ENCODE measurements at places on chromosomes 3 and 15. TPM values are rescaled to one million over a fixed set of nuclear protein-coding genes. Genes with fewer than 3 reads are reported as not detected.

TM2D3 gene
- total RNA-seq, result 48.7 TPM

CCDC9B gene
- 60.0 TPM for total RNA-seq

GCSAM gene
- 0.88 TPM for total RNA-seq

AMT gene
- 15.2 TPM for total RNA-seq

DNA sequence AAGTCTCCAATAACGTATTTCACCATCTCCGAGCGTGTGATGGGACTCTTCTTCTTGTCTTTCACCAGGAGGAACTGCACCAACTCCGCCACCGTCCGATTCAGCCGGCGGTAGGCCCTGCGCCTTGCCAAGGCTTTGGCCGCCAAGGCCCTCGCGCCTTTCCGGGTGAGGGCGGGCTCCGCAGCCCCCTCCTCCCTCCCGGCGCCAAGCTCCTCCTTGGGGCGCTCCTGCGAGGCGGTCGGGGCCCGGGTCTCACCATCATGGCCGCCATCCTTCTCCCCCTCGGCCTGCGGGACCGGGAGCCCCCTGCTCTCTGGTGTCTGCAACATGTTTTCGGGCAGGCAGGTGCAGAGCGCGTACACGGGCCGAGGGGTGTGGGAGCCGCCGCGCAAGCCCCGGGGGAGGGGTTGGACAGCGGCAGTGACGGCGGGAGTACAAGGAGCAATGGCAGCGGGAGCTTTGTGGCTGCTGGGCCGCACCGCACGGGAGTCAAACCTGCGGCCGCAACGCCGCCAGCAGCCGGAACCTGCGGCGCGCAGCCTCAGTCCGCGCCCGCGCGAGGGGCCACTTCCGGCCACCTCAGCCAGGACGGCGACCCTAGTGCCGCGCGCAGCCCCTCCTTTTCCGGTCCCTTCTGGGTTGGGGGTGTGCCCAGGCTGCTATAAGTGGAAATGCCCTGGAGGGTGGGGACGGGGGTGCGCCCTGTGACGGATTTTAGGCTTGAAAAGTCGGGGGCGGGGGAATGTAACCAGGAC, at the start of gene MAGEF1:
MAGEF1 (minus strand) TSS at position 572 of the 755 bp plus-strand sequence; CDS start at position 329, 243 bp downstream.
- no peaks in the 10 kb centered on the region for H3K27me3 ChIP-seq
- peak; percentile 95 for DNase-seq
- no peaks in the 10 kb centered on the region for H3K36me3 ChIP-seq
- H3K27ac ChIP-seq, result peak within 1 kb of the TSS; percentile 80
- H3K4me1 ChIP-seq, result peaks cover 3% of the 10 kb centered on the region
- peak within 1 kb of the TSS; percentile 92 for H3K4me3 ChIP-seq

GRCh38 chr3:23840521-23840920, 34.8 kb downstream of the UBE2E1 start:
- no peak overlapping the region for H3K27ac ChIP-seq
- DNase-seq, result no peak
- H3K4me1 ChIP-seq, result no peaks in the 10 kb centered on the region
- H3K27me3 ChIP-seq, result no peaks in the 10 kb centered on the region

DNA sequence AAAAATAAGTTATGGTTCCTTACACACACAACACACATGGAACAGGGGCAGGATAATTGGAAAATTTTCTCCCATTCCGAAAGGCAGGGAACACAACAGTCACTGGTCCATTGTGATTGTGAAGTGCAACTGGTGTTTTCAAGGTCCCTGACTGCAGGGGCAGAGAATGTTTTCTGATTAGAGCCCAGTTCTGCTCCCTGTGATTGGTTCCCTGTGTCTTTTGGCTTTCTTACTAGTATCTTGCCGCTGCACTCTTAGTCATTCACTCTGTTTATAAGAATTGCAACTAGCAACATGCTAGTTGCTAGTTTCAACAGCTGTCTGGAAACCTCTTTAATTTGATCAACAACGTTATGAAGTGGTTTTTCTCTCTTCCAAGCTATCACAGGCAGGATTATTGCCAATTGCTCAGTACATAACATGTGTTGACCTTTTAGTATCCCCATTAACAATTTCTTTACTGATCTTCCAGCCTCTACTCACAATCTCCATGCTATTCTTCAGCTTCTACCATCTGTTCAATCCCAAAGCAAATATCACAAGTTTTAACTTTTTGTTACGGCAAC, 177.5 kb downstream of the EPHA6 start:
- H3K4me3 ChIP-seq, result no peak overlapping the region
- no peak overlapping the region for H3K27ac ChIP-seq
- no peak for DNase-seq

- H3K27ac ChIP-seq, result no peak overlapping the region
- no peaks in the 10 kb centered on the region for H3K4me1 ChIP-seq
- no peaks in the 10 kb centered on the region for H3K36me3 ChIP-seq
- no peak for DNase-seq
- no peak overlapping the region for H3K4me3 ChIP-seq
Observed at GRCh38 chr3:82505079-82505756, 743.8 kb upstream of the GBE1 start.

DNA sequence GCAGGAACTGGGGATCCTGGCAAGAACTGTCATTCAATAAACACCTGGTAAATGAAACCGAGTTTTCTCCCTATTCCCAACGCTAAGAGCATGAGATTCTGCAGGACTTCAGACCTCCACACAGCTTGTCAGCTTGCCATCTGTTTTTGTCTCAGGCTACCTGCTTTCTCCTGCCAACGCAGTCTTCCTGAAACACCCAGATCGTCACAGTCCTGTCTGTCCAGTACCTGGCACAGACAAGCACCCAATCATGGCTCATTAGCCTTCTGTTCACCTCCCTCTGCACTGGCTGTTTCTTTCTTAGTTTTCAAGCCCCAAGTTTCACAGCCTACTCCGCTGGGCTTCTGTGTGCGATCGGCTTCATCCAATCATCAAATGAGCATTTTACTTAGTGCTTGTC, 5.0 kb downstream of the SLC12A8 start:
- H3K4me3 ChIP-seq, result no peak overlapping the region
- DNase-seq, result no peak
- no peak overlapping the region for H3K27ac ChIP-seq
- no peaks in the 10 kb centered on the region for H3K4me1 ChIP-seq
- no peaks in the 10 kb centered on the region for H3K36me3 ChIP-seq

DNA sequence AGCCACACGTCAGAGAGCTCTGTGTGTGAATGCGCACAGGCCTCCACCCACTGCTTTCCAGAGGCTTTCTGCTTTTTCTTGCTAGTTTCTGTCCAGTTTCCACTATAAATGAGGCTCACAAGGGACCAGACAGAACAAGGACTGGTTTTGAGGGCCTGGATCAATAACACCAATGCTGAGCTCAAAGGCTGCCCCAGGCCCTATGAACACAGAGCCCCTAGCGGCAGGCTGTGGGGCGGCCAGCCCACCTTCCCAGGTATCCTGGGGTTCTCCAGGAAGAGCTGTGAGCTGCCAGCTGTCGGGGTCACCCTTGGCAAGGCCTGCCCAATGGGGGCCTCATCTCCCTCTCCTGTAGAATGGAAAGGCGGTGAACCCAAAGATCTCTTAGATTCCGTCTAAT, 2.2 kb upstream of the ITIH3 start:
- no peak overlapping the region for H3K27ac ChIP-seq
- no peak for DNase-seq
- H3K36me3 ChIP-seq, result no peaks in the 10 kb centered on the region

DNA sequence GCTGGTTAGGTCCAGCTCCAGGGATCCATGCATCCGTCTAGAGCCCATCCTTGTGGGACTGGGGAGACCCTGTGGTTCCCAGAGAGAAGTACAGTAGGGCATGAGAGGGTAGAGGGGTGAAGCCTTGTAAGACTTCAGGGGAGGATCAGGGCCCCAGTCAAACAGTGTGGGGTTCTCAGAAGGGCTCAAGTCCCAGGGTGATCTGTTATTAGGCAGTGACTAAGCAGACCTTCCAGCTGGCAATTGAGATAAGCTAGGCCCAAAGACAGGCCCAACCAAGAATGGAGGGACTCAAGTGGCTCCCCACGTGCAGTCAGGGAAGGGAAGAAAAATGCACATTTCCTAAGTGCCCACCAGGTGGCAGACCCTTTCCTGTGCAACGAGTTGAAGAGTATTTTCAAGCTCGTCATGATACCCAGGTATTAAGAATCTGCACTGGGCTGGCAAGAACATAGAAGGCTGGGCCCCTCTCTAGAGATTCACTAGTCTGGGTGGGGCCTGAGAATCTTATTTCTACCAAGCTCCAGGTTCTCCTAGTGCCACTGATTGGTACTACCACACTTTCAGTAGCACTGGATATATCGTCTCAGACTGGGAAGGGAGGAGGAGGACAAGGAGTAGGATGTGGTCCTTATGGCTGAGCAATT, 240.8 kb downstream of the NR1D2 start:
- no peak overlapping the region for H3K4me3 ChIP-seq
- no peaks in the 10 kb centered on the region for H3K36me3 ChIP-seq
- no peak for DNase-seq
- H3K27ac ChIP-seq, result no peak overlapping the region

- no peak overlapping the region for H3K4me3 ChIP-seq
- no peaks in the 10 kb centered on the region for H3K27me3 ChIP-seq
- no peak overlapping the region for H3K27ac ChIP-seq
- no peaks in the 10 kb centered on the region for H3K4me1 ChIP-seq
- DNase-seq, result no peak
- H3K36me3 ChIP-seq, result no peaks in the 10 kb centered on the region
Observed at GRCh38 chr15:25185791-25186190, 231.0 kb downstream of the SNRPN start.

DNA sequence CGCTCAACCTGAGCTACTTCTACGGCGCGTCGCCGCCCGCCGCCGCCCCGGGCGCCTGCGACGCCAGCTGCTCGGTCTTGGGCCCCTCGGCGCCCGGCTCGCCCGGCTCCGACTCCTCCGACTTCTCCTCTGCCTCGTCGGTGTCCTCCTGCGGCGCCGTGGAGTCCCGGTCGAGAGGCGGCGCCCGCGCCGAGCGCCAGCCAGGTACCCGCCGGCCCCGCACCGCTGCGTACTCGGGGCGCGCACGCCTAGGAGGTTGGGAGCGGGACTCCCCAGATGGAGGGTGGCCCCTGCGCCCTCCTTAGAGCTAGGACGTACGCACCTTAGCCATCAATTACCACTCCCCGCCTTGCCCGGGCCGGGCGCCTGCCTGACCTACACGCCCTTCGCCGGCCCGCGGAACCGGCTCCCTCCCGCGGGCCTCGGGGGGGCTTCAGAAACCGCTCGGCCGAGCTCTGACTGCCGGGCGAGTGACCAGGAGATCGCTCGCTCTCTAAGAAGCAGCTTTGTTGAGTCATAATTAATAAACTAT, 466 bp downstream of the NFKBIZ start:
- no peaks in the 10 kb centered on the region for H3K4me1 ChIP-seq
- DNase-seq, result no peak
- peak overlapping the region; percentile 91 for H3K4me3 ChIP-seq
- peak overlapping the region; percentile 96 for H3K27ac ChIP-seq

DNA sequence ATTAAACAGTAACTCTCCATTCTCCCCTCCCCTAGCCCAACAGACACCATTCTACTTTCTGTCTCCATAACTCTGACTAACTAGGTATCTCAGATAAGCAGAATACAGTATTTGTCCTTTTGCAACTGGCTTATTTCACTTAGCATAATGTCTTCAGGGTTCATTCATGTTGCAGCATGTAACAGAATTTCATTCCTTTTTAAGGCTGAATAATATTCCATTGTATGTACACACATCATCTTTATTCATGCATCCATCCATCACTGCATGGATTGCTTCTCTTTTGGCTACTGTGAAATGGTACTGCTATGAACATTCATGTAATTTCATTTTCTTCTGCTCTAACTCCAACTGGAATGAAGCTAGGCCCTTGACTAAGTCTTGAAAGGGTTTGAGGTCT, 2.0 kb upstream of the PTPN23 start:
- no peaks in the 10 kb centered on the region for H3K36me3 ChIP-seq
- no peak overlapping the region for H3K4me3 ChIP-seq

DNA sequence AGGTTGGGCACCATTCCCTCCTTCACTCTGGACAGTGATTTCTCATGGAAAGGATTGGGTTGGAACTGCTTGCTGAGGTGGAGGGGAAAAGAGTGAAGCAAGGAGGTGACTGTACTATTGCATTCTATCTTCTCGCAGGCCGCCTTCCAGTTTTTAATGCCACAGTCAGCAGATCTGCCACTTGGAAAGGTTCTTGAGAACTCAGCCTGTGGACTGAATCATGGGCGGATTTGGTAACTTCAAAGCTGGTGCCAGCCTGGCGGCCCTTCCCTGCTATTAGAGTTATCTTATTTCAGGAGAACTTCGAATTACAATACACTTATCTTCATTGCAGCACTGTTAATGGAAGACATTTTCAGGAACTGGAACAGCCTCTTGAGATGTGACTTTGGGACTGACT, 23.1 kb upstream of the SLC28A2 start:
- no peak overlapping the region for H3K27ac ChIP-seq
- H3K4me3 ChIP-seq, result no peak overlapping the region
- no peaks in the 10 kb centered on the region for H3K27me3 ChIP-seq
- no peaks in the 10 kb centered on the region for H3K4me1 ChIP-seq
- no peaks in the 10 kb centered on the region for H3K36me3 ChIP-seq
- no peak for DNase-seq

DNA sequence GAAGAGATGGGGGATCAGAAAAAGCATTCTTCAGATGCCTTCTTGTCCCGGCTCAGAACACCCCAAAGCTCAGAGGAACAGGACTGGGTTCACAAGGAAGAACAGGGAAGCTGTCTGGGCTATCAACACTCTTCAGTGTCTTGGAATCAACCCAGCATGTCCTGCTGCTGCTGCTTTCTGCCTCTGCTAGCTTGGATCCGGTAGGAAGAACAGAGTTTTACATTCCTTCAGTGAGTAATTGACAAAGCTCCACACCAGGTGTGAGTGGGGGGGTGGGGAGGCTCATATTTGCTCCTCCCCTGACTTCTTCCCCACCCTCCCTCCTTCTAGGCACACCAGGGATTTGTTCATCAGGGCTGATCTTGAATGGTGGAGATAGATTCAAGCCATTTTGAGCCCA, 13.1 kb upstream of the ETV5 start:
- H3K36me3 ChIP-seq, result no peaks in the 10 kb centered on the region
- peak; percentile 64 for DNase-seq
- no peak overlapping the region for H3K4me3 ChIP-seq
- no peaks in the 10 kb centered on the region for H3K27me3 ChIP-seq
- H3K27ac ChIP-seq, result no peak overlapping the region

DNA sequence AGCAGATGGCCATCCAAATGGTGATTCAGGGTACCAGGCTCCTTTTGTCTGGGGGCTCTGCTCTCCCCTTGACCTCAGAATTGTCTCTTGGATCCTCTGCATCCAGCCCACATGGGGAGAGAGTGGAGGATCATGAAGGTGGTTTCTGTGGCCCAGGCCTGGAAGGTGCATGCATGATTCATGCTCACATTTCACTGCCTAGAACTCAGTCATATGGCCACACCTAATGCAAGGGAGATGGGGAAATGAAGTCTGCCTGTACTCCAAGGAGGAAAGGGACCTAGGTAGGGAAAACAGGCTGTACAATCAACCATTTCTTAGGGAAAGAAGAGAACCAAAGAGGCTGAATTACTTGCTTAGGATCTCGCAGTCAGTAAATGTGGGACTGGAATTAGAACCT, 15.1 kb downstream of the HRG start:
- no peaks in the 10 kb centered on the region for H3K36me3 ChIP-seq
- H3K4me3 ChIP-seq, result no peak overlapping the region
- H3K27me3 ChIP-seq, result no peaks in the 10 kb centered on the region
- H3K4me1 ChIP-seq, result no peaks in the 10 kb centered on the region
- no peak for DNase-seq
